ENCODE measurements at places on chromosomes 4 and X.

DNA sequence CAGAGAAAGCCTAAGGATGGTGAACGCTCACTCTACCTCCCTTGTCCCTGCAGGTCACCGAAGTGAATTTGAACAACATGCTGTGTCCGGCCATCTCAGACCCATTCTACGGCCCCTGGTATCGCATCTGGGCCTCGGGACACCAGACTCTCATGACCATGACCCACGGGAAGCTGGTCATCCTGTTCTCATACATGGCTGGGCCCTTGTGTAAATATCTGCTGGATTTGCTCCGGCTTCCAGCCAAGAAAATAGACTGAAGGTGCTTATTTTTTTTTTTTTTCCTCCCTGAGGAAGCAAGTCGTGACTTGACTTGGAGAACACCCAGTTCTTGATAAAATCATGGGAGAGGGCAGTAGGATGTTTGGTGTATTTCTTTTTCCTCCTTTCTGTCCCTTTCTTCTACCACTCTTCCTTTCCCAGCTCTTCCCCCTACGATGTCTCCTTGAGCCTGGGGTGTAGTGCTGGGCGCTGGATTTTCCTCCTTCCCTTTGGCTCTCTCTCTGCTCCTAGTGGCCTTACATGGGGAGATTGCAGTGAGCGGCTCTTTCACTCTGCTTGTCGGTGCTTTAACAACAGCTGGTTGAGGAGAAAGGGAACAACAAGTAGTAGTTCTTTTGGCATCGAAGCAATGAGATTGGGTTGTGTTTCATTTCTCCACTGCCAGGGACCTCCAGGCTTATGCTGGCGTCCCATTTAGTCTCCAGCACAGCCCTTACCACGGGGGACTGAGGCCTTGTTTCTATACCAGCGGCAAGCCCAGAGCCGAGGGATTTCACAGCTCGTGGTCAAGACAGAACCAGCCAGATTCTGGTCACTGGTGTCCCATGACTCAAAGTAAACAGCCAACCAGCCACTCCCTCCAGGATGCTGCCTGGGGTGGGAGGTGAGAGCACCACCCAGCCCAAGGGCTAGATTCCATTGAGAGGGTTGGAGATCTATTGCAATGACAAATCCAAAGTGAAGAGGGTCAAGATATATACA is 144.4 kb downstream of the AMMECR1 start:
- DNase-seq, result no peak

- DNase-seq, result no peak
These were observed 562.3 kb downstream of the KCNIP4 start for GRCh38 chr4:21386166-21386780.

DNA sequence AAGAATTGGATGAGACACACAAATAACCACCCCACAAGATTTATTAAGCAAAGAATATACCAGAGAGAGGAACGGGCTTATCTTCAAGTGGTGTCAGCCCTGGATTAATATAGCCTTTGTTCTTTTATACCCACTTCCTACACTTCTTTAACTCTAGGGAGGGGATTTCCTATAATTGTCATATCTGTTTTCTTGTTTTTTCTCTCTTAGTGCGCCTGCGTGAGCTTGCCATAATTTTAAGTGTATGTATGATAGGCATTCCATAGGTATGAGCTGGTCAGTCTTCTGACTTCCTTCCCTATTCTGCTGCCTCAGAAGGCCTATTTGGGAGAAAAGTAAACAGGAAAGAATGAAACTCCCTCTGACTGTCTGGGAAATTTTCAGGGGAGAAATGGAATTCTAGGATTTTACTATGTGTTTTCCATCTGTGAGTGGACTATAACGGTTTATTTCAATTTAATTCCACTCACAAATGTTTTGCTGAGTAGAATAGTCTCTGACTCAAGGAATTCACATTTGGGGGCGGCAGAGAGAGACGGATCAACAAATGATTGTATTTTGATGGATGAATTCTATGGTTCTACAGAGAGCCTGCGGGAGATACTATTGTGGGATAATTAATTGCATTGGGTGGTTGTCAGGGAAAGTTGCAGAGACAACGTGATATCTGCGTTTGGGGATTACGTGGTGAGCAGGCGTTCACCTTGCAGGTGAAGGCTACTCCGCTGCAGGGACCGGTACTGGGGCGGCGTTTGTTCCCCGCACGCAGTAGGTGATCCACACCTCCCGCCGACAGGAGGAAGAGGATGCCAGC is 626 bp upstream of the CEP135 start:
- no peak for DNase-seq

DNA sequence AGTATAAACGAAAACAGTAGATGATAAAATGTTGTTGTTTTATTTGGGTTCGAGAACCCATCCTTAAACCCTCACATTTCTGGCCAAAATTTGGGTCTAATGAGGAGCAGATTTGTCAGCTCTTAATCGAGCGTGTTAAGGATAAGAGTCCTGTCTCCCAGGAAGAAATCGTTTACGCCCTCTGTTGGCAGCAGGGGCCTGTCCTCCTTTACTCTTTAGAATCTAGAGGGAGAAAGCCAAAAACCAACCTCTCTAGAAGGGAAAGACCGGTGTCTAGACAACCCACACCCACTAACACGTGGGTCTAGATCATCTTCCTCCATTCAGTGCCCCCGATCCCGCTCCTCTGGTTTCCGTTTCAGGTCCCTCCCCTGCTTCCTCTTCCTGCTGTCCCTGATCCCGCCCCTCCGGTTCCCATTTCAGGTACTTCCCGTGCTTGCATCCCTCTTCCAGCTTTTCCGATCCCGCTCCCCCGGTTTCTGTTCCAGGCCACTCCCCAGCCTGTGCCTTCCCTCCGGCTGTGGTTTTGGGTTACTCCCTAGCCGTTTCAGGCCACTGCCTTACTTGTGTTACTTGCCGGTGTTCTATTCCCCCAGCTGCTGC is 339.1 kb downstream of the PAPSS1 start:
- no peak for DNase-seq

DNA sequence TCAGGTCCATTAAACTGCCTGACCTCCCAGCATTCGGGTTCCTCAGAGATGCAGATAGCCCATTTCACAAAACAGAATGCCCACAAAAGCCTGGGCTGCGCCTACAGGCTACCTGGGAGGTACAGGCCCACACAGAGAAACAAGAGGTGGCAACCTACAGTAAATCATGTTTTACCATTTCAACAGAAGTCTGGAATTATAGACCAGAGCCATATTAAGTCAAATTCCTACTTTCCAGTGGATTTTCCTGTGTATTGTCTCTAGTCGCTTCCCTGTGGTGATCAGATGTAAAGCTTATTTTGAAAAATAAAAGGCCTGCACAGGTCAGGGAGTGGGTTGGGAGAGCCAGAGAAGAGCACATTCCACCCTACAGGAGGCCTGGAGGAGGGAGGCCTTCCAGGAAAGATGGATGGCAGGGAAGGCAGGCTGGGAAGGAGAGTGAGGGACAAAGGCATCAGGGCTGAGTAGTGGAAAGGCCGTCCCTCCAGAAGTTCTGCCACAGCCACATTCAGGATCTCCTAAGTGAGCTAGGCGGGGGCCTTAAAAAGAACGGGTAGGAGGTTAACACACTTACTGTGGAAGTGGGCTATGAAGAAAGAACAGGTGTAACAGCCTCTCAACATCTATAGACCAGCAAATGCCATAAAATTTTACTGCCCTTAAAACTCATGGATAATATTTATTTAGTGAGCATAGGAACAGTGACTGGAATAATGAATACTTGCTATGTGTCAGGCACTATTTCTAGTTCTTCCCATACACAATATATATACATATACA is 19.0 kb upstream of the USO1 start:
- DNase-seq, result no peak

Measured in esophagus muscularis mucosa (tissue), 4 donors.